ENCODE measurements at places on chromosomes 12 and 14.

DNA sequence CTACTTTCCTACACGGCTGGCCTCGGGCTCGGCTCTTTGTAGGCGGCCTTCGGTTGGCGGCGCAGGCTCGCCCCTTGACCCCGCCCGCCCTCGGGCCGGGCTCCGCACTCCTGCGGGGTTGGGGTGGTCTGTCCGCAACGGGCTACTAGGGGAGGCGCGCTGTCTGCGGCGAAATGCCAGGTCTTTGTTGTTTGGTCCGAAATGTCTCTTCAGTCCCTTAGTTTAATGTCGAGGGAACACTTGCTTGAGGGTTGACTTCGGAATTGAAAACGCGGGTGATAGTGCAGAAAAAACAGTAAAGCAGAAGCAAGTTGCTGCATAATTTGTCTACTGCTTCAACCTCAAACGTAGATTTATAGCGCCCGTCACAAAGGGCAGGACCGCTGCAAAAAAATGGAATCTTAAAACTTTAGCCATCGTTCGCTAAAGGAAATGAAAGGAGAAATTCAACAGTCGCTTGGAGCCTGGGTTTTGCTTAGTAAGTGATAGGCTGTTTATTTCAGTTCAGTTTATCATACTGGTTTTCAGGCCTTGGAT is 390 bp downstream of the JKAMP start:
- no peak for DNase-seq

GRCh38 chr14:90491221-90491885 is 94.5 kb downstream of the CALM1 start:
- no peak for DNase-seq

- DNase-seq = no peak
Measured at GRCh38 chr12:107418981-107419380, 266.6 kb upstream of the PWP1 start.

- DNase-seq = no peak
Measured at GRCh38 chr12:39993268-39993667, 112.6 kb downstream of the SLC2A13 start.

GRCh38 chr12:15453613-15454012 is 131.3 kb downstream of the PTPRO start:
- peak; percentile 30 for DNase-seq

DNA sequence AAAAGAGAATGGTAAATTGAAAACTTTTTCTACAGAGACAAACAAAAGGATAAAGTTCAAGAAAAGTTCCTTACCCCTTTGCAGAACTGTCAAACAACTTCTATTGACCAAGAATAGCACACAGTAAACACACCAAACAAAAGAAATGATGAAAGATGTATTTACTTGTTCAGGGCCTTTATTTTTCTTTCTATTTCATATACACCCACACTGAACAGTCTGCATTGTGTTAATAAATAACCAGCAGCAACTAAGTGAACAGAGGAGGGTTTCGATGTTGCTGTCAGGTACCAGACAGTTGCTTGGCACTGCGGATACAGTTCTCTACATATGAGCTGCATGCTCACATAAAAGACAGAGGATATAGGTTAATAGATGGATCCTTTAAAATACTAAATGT is 122.1 kb downstream of the SOX5 start:
- no peak for DNase-seq

DNA sequence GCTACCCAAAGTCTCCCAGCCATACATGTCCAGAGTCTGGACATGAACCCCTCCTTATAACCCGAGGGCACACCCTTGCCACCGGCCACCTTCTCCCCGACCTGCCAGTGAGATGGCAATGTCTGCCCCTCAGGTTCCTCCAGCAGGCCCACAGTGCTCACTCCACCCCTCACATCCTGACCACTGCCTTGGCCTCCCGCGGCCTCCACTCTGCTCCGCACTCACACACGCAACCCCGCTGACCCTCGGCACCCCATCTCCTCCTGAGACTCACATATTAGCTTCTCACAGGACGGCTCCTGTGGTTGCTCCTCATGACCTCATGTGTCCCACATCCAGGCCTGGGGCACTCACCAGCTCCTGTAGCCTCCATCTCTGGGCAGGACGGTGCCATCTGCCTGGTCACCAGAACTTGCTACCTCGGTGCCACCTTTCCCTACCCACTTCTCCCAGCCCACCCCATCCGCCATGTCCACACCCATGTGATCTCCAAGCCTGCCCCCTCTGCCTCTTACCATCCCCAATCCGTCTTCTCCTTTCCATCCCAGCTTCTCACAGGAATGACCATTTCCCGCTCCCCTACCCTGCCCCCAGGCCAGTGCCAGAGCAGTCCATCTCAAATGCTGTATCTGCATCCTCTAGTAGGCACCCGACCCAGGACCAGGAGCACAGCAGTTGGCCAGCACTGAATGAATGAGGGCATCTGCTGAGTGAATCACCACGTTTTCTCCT is 198.6 kb upstream of the DIO3 start:
- no peak for DNase-seq

DNA sequence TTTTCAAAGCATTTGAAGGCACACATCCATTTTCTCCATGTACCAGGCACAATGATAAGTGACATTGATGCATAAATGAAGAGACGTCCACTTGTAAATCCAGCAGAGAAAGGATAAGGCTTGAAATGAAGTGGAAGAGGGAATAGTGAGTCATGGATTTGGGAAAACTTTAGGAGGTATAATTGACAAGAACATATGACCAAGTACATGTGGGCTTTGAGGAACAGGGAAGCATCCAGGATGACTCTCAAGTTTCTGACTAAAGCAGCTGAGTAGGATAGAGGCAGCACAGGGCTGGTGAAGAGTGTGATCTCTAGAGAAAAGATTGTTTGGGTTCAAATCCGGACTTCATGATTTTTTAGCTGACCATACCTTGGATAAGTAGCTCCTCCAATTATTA is 43.6 kb upstream of the SYT1 start:
- no peak for DNase-seq

DNA sequence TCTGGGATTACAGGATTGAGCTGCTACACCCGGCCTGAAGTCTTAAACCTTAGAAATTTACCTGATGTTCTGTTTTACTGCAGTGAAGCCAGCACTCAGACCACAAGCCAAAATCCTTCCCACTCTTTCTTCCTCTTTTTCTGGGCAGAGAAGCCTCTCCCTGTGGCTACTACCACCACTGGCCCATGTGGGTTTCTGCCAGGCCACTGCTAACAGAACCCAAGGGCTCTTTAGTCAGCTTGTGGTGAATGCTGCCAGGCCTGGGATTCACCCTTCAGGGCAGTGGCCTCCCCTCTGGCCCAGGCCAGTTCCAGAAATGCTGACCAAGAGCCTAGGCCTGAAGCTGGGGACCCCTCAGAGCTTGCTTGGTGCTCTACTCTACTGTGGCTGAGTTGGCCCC is 35.3 kb downstream of the GAS2L3 start:
- no peak for DNase-seq

GRCh38 chr12:1350055-1350933 is 244.1 kb downstream of the FBXL14 start:
- DNase-seq = no peak

DNA sequence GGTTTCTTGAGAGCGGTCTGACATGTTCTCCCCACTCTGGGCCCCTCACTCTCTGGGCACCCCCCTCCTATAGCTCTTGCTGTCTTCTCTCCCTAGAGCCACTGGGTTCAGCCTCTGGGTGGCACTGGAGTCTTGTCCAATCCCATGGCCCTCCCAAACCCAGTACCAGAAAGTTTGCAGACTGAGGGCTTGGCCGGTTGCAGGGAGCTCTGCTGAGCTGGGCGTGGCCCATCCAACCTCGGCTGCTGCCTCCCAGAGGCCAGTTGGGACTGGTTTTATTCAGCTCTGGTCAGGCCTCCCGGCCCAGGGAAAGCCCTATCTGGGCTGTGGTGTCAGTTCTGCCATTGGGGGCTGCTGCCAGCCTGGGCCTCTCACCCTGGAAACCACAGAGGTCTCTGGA is 37.9 kb downstream of the ISCA2 start:
- no peak for DNase-seq

- no peak for DNase-seq
Measured at GRCh38 chr12:6118891-6119568, 5.4 kb downstream of the VWF start.

- DNase-seq = no peak
Measured at GRCh38 chr12:89461649-89462612, 62.7 kb downstream of the GALNT4 start.

DNA sequence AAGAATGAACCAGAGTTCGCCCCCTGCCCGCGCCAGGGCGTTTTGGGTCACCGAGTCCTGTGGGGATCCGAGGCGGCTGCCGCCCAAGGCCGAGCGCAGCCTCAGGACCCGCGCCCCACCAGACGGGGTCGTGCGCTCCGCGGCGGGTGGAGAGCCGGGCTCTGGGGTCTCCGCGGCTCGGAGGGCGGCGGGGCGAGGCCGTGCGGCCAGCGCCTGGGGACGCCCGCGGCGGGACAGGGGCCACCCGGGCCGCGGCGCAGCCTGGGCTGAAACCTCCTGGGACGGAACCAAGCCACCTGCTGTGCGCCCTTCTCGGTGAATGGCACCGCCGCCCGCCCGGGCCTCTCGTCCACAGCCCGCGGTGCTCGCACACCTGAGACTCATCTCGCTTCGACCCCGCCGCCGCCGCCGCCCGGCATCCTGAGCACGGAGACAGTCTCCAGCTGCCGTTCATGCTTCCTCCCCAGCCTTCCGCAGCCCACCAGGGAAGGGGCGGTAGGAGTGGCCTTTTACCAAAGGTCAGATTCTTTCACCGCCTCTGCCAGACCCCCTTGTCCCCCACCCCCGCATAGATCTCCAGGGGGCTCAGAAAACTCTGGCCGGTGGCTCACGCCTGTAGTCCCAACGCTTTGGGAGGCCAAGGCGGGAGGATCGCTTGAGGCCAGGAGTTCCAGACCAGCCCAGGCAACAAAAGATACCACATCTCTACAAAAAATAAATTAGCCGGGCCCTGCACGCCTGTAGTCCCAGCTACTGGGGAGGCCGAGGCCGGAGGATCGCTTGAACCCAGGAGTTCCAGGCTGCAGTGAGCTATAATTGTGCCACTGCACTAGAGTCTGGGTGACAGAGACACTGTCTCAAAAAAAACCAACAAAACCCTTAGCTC is 901 bp downstream of the B3GNT4 start:
- no peak for DNase-seq

DNA sequence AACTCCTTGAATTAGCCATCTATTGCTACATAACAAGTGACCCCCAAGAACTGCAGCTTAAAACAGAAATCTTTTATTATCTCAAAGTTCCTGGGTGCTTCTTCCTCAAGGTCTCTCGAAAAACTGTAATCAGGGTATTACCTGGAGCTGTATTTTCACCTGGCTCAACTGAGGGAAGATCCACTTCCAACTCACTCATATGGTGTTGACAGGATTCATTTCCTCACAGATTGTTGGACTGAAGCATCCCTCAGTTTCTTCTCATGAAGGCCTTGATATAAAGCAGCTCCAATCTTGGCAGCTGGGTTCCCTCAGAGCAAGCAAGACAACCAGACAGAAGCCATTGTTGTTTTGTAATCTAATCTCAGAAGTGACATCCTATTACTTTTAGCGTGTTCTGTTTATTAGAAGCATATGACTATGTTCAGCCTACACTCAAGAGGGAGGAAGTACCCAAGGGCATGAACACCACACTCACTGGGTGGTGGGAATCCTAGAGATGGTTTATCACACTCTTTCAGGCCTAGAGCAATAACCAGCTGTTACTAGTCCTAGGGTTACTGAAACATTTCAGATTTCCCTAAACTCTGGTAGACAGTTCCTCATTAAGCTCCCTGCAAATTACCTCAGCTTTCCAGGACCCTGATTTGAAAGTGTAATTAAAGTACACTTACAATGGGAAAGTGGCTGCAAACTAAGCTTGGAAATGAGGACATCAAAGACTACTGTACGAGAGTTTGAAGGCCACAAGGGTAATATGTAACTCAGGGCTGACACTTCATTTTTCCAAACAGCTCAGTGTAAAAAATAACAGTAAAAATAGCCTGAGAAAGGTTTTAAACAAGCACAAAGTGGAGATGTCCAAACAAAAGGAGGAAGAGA is 222.2 kb downstream of the SEC23A start:
- no peak for DNase-seq

DNA sequence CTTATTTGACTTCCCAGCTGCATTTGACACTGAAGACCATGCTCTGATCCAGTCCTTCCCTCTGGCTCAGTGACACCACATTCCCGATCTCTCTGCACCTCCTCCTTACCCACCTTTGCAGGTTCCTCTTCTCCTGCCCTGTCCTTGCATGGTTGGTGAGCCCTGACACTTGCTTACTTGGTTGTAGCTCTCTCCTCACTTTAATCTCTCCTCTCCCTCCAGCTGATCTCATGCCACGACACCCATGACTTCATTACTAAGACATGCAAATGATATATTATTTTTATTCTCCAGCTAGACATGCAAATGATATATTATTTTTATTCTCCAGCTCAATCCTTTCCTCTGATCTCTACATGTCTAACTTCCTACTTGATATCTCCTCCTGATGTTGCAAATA is at the start of gene SERPINA9:
Gene SERPINA9 (minus strand): TSS at position 175 of the 400 bp plus-strand sequence. CDS start 6,357 bp downstream, outside the sequence.
- DNase-seq = no peak

DNA sequence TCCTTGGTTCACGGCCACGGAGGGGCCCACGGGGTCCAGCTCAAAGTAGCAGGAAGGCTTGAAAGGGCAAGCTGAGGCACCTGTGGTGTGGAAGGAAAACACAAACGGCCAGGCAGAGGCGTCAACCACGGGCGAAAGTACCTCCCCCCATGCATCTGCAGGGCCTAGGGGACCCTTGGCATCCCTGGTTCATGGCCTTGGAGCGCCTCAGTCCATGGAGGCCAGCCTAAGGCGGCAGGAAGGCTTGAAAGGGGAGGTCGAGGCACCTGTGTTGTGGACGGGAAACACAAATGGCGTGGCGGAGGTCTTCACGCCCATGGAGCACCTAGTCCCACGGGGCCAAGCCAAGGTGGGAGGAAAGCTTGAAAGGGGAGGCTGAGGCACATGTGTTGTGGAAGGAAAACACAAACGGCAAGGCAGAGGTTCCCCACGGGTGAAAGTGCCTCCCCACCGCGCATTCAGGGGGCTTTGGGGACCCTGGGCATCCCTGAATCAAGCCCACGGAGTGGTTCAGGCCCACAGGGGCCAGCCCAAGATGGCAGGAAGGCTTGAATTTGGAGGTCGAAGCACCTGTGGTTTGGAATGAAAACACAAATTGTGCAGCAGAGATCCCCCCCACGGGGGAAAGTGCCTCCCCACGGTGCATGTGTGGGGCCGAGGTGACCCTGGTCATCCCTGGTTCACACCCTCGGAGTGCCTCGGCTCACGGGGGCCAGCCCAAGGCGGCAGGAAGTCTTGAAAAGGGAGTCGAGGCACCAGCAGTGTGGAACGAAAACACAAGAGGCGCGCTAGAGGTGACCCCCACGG is 380.8 kb downstream of the ALG10 start:
- DNase-seq = peak; percentile 5

- no peak for DNase-seq
Measured at GRCh38 chr12:60162988-60163720, 567.3 kb downstream of the SLC16A7 start.

GRCh38 chr14:69543341-69544115 is 31.1 kb downstream of the CCDC177 start:
- DNase-seq = no peak

- peak; percentile 83 for DNase-seq
Measured at GRCh38 chr14:75333606-75334548, 55.2 kb downstream of the FOS start.
